ENCODE measurements at places on chromosomes 12 and 14.

- DNase-seq, result no peak
Observed at GRCh38 chr14:81385886-81386285, 14.2 kb downstream of the STON2 start.

DNA sequence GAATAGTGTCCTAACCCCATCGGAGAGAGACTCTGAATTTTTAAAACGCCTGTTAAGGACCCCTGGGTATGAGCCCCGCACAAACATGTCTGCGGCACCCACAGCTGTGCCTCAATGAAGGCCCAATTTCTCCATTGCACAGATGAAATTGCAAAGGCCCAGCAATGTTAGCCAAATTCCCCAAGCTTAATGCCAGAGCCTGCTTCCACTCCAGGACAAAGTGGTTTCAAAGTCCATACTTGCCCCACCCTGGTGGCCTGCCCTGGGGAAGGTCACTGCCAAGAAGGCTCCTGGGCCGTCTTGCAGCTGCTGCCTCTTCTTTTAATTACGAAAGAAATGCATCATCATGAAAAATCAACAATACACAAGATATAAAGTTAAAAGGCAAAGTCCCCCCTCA is 1179.7 kb downstream of the VRK1 start:
- no peak for DNase-seq

GRCh38 chr14:22563987-22564386 is 25.0 kb downstream of the DAD1 start:
- no peak for DNase-seq

- no peak for DNase-seq
Observed at GRCh38 chr14:85687456-85687855, 157.5 kb downstream of the FLRT2 start.

DNA sequence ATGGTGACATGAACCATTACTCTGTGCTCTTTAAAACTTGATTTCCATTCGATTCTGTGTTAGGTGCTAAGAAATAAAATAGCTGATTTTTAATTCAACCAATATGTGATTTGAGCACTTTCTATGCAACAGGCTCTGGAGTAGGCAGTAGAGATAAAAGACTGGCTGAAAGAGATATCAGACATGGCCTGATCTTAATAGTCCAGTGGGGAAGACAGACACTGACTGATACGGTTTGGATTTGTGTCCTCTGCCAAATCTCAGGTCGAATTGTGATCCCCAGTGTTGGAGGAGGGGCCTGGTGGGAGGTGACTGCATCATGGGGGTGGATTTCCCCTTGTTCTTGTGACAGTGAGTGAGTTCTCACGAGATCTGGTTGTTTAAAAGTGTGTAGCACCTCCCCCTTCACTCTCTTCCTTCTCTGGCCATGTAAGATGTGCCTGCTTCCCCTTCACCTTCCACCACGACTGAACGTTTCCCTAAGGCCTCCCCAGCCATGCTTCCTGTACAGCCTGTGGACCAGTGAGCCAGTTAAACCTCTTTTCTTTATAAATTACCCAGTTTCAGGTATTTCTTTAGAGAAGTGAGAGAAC is 128.6 kb downstream of the PPM1H start:
- DNase-seq, result no peak

GRCh38 chr12:7899755-7900154 is 27.0 kb upstream of the SLC2A14 start:
- no peak for DNase-seq

Data from GM19239 (cell line).